Airway epithelial cell (primary cell): ENCODE measurements at places on chromosomes 16 and 17. TPM values are rescaled to one million over a fixed set of nuclear protein-coding genes. Genes with fewer than 3 reads are reported as not detected.

C16orf46 gene
- 0.21 TPM in 1 of 2 replicates, not detected in the other for total RNA-seq

MLKL gene
- total RNA-seq, result 7.9 and 8.9 TPM in 2 replicates

MPV17L gene
- total RNA-seq, result 0.35 and 0.60 TPM in 2 replicates

TMEM88 gene
- total RNA-seq, result 0.63 TPM in 1 of 2 replicates, not detected in the other

AOC2 gene
- total RNA-seq, result 0.14 and 0.92 TPM in 2 replicates

SRR gene
- total RNA-seq, result 13.2 and 17.8 TPM in 2 replicates

MC1R gene
- total RNA-seq, result 1.5 and 1.7 TPM in 2 replicates

SPATA32 gene
- total RNA-seq, result not detected in 2 replicates

IGSF6 gene
- not detected in 2 replicates for total RNA-seq

TP53TG3B gene
- not detected in 2 replicates for total RNA-seq

CIITA gene
- total RNA-seq, result 0.07 and 1.3 TPM in 2 replicates

OTOA gene
- total RNA-seq, result not detected in 2 replicates

IRX3 gene
- 11.8 and 13.1 TPM in 2 replicates for total RNA-seq

SOST gene
- not detected in 2 replicates for total RNA-seq

CA4 gene
- not detected in 2 replicates for total RNA-seq

CAPNS2 gene
- total RNA-seq, result 57.3 and 58.2 TPM in 2 replicates

DPEP3 gene
- total RNA-seq, result not detected in 2 replicates

LSM12 gene
- total RNA-seq, result 42.0 and 66.4 TPM in 2 replicates

ABCC12 gene
- not detected in 2 replicates for total RNA-seq

BAIAP3 gene
- total RNA-seq, result 0.21 TPM in 1 of 2 replicates, not detected in the other

HAGHL gene
- 13.5 and 21.9 TPM in 2 replicates for total RNA-seq

OMG gene
- not detected in 2 replicates for total RNA-seq

ABI3 gene
- not detected in 2 replicates for total RNA-seq

SLC13A5 gene
- total RNA-seq, result 0.49 TPM in 1 of 2 replicates, not detected in the other

AIPL1 gene
- total RNA-seq, result not detected in 2 replicates

SUPT4H1 gene
- total RNA-seq, result 36.9 and 39.4 TPM in 2 replicates

SEPHS2 gene
- total RNA-seq, result 18.9 and 19.5 TPM in 2 replicates

KREMEN2 gene
- 22.7 and 23.4 TPM in 2 replicates for total RNA-seq

KRT40 gene
- 0.07 TPM in 1 of 2 replicates, not detected in the other for total RNA-seq

SMIM22 gene
- total RNA-seq, result 1.0 and 5.2 TPM in 2 replicates

CMTM2 gene
- total RNA-seq, result not detected in 2 replicates

CACNG3 gene
- total RNA-seq, result not detected in 2 replicates

GAN gene
- total RNA-seq, result 6.5 and 7.8 TPM in 2 replicates

ARHGAP44 gene
- 1.3 and 1.9 TPM in 2 replicates for total RNA-seq

CKLF gene
- total RNA-seq, result 18.5 and 40.3 TPM in 2 replicates
